Karpas-422 (cell line): ENCODE measurements at places on chromosomes 7 and 10.

- DNase-seq = no peak
Observed at GRCh38 chr10:35503578-35503977, 101.6 kb upstream of the GJD4 start.

GRCh38 chr10:84217746-84218145 lies 7.6 kb downstream of the LRIT2 start:
- DNase-seq = no peak

GRCh38 chr10:51708609-51709008 lies 9.2 kb upstream of the CSTF2T start:
- DNase-seq = no peak

GRCh38 chr7:158536871-158537515 lies 50.6 kb downstream of the PTPRN2 start:
- DNase-seq = no peak
